ENCODE measurements at places on chromosomes 4 and X.

GRCh38 chrX:70455366-70456202 is 10.9 kb downstream of the DLG3 start:
- DNase-seq: no peak

DNA sequence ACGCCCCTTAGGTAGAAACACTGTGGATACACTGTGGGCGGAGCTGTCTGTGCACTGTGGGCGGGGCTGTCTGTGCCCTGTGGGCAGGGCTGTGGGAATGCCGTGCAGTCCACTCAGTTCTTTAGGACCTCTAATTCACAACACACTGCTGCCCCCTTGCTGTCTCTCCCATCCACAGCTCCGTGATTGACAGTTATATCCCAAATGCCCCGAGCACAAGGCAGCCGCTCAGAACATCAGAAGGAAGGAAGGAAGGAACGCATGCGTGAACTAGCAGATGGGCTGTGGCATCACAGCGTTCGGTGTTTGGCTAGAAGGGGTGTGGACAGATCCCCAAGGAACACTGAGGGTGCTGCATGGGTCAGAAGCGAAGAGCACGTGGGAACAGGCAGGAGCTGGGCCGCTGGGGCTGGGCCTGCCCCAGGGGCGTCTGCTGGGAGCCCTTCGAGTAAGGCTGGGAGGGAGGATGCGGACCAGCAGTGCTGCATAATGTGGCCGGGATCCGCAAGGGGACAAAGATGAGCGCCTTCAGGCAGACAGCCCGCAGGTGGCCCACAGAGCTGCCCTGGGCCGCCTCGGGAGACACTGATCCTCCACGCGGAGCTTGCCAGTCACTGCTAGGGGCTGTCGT is 29.8 kb downstream of the ACOX3 start:
- peak; percentile 81 for DNase-seq

- DNase-seq: peak; percentile 44
These were observed 63.5 kb downstream of the GPC3 start for GRCh38 chrX:133921764-133922389.

- no peak for DNase-seq
These were observed 115.0 kb downstream of the TRIML1 start for GRCh38 chr4:188254211-188254610.

DNA sequence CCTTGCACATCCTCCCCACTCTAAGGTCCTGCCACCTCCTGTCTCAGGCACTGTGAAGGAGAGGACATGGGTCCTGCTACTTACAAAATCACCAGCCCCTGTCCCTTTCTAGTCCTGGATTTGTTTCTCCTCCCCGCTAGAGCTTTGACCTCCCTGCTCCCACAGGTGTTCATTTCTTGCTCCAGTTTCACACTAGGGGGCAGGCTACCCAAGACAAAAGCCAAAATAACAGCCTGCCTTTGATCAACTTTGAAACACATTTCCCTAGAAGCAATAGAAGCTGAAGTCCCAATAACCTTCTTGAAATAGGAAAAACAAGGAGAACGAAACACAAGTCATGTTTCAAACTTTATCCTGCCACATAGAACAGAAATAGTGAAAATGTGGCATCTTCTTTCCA is 164.4 kb downstream of the QDPR start:
- DNase-seq: peak; percentile 63

DNA sequence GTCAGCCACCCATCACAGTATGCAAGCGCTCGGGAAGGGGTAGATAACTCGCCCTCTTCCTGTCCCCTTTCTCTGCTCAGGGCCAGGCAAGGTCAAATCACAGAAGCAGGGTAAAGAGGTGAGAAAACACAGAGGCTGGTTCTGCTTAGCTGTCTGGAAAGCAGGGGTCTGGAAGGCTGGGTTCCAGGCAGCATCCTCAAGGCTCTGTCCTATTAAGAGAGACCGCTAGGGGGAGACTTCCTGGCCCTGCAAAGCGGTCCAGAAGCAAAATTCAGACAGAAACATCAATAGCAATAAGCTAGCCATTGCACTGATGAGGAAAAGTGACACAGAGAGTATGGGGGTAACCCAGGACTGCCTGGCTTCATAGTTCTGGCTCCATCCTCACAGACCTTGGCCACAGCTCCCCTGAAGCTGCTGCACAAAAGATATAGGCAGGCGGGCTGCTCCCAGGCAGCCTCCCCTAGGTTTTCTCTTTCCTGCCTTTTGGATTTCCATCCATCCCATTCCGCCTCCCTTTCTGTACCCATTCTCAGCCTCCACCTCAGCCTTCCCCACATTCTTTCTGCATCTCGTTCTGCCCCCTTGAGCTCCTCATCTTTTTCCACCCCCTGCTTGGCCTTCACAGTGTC is 308.5 kb downstream of the EVC2 start:
- no peak for DNase-seq

GRCh38 chr4:24991015-24991414 is 39.7 kb downstream of the LGI2 start:
- no peak for DNase-seq

GRCh38 chrX:121195719-121196118 is 148.3 kb downstream of the GLUD2 start:
- no peak for DNase-seq

DNA sequence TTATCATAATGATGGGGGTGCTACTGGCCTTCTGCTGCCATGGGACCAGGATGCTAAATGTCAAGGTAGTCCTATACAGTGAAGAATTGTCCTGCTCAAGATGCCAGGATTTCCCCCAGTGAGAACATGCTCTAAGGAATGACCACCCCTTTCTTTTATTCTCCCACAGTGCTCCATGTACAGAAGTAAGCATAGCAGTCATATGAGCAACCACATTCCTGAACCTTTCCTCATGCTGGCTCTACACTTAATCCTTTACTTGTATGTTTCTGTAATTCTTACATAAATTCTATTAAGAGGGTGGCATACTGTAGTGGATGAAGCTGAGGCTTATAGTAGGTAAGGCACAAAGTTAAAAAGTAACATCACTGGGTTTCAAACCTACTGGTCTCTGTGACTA is 20.2 kb downstream of the CYP2U1 start:
- DNase-seq: no peak

- DNase-seq: no peak
These were observed 999 bp upstream of the KLHL15 start for GRCh38 chrX:24027985-24028384.

- DNase-seq: no peak
These were observed 126.3 kb downstream of the NEK1 start for GRCh38 chr4:169485791-169486742.

- no peak for DNase-seq
These were observed 75.6 kb downstream of the PRSS12 start for GRCh38 chr4:118277243-118277642.

GRCh38 chr4:7756561-7757355 is 182.9 kb downstream of the AFAP1 start:
- no peak for DNase-seq

DNA sequence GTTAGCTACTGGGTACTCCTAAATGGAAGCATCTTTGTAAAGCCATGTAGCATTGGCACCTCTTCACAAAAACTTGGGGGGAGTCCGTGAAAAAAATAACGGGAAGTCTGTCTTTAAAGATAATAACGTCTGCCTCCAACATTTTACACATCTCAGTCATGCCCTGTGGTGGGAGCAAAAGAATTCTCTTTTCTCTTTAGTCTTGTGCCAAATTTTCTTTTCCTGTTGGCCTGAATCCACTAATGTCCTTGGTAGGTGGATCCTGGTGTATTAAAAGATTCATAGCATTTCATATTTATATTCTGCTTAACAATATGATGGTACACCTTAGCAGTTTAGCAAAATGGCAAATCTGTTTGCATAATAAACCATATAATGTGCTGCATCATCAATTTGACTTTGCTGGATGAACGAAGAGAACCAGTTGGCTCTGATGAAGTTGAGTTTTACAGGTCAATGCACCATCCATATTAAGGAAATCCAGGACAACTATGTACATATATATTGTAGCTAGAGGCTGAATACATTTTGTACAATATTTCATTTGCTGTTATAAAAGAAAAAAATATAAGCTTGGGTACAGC is 746.4 kb upstream of the MAGEB2 start:
- DNase-seq: no peak

DNA sequence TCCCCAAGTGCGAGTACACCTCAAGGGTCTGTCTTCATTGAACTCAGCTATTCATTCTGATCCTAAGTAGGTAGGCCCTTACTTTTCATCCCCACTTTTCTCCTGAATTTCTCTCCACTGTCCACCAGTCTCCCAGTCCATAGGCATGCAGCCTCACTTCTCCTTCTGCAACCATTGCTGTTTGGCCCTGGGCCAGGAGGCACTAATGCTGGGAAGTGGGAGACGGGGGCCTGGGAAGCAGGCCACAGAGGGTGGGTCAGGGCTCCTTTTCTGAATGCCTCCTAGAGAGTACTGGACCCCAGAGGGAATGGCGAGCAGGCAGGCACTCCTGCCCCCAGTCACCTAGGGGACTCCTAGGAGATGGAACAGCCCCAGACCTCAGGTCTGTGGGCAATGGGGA is 203.5 kb upstream of the RPL34 start:
- DNase-seq: no peak

- no peak for DNase-seq
These were observed 34.1 kb upstream of the ZNF81 start for GRCh38 chrX:47802589-47802988.

- peak; percentile 18 for DNase-seq
These were observed 5.2 kb upstream of the SORCS2 start for GRCh38 chr4:7187168-7187535.

DNA sequence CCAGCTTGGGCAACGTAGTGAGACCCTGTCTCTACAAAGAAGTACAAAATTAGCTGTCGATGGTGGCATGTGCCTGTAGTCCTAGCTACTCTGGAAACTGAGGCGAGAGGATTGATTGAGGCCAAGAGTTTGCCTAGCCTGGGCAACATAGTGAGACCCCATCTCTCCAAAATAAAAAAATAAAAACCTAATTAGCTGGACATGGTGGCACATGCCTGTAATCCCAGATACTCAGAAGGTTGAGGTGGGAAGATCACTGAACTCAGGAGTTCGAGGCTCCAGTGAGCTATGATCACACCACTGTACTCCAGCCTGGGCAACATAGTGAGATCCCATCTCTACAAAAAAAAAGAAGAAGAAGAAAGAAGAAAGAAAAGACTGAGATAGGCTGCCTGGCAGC is 17.4 kb downstream of the PLAC1 start:
- DNase-seq: no peak

- no peak for DNase-seq
These were observed 2.2 kb downstream of the GPR78 start for GRCh38 chr4:8582436-8582835.

DNA sequence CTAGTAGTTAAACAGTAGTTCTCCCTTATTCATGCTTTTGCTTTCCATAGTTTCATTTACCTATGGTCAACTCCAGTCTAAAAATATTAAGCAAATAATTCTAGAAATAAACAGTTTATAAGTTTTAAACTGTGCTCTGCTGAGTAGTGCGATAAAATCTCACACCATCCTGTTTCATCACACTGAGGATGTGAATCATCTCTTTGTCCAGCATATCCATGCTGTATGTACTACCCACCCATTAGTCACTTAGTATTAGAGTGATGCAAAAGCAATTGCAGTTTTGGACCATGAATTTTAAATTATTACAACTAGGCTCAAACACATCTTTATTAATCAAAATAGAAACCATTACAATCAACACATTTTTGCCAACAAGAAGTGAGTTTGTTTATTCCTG is 187.4 kb downstream of the TEX13C start:
- DNase-seq: no peak

DNA sequence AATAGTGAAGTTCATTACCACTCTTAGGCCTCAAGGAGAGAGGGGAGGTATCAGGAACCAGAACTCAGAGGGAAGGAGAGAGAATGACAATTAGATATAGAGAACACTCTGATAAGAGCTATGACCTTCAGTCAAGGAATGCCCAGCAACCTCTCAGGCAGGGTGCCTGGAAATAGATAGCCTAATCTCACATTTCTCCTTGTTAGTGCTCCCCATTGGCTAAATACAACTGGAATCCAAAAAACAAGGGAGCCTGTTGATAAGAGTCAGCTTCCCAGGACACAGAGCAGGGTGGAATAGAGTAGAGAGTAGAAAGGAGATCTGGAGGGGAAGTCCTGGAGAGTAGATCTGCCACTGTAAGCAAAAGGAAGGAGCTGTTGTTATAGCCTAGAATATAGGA is 62.1 kb downstream of the DCX start:
- DNase-seq: no peak

GRCh38 chrX:110008011-110008635 is 5.2 kb downstream of the TMEM164 start:
- no peak for DNase-seq

GRCh38 chr4:2395584-2395983 is 22.9 kb downstream of the ZFYVE28 start:
- DNase-seq: no peak

DNA sequence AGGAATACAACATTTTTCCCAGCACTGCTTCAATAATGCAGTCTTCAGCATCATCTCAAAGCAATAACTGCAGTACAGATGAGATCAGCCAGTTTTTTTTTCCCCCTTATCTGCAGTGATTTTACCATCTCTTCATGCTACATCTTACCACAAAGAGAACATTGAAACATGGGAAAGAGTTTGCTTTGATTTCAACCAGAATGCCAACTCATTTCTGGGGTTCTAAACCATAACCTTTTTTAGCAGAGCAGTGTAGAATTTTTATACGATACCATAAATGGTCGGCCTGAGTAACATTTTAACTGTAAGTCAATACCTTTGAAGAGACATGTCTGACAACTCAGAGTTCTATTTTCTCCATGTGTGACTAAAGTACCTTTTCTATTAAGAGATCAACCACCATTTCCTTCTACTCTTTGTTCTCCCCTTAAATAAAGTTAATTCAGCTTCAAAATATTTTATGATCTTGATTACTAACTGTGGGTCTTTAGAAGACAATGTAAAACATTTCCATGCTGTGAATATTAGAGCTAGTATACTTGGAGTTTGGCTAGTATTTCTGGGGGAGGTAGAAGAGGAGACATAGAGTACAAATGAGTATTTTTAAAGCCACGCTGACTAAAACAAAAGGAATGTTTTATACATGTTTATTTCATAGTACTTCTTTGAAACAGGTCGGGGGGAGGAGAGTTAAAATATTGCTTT is 69.1 kb downstream of the TET2 start:
- no peak for DNase-seq

DNA sequence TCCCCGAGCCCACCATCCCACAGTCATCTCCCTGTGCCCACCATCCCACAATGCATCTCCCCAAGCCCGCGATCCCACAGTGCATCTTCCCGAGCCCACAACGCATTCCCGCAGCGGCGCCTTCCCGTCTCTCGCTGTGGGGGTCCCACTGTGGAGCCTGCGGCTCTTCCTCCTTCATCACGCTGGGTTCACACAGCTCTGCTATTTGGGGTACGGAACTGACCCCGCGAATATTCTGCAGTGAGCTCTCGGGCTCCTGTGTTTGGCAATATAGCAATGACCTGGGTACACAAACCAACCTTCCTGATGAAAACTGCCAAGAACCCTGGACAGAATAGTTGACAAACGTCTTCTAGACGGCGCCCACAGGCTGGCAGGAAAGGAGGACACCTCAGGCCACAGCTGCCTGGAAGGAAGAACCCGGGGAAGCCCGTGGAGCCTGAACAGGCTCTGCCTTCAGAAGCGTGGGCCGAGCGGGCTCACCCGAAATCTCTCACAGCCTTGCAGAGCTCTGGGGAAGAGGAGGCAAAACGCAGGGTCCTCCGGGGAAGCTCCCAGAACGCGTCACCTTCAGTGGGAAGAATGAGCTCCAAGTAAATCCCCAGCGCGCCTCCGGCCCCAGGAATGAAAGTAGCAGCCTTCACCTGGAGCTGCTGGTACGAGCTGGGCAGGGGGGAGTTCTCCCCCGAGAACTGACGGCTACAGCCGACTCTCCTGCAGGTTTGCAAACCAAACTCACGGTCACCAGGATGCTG is 22.9 kb downstream of the PPP2R3B start:
- DNase-seq: no peak

- peak; percentile 13 for DNase-seq
These were observed 126.5 kb downstream of the REELD1 start for GRCh38 chr4:146340798-146341197.
